T47D (cell line): ENCODE measurements at places on chromosomes 5 and 9.

GRCh38 chr5:172635038-172635437, 6.0 kb upstream of the NEURL1B start:
- no peak for DNase-seq

GRCh38 chr5:39713250-39713916, 288.6 kb upstream of the DAB2 start:
- no peak for DNase-seq

DNA sequence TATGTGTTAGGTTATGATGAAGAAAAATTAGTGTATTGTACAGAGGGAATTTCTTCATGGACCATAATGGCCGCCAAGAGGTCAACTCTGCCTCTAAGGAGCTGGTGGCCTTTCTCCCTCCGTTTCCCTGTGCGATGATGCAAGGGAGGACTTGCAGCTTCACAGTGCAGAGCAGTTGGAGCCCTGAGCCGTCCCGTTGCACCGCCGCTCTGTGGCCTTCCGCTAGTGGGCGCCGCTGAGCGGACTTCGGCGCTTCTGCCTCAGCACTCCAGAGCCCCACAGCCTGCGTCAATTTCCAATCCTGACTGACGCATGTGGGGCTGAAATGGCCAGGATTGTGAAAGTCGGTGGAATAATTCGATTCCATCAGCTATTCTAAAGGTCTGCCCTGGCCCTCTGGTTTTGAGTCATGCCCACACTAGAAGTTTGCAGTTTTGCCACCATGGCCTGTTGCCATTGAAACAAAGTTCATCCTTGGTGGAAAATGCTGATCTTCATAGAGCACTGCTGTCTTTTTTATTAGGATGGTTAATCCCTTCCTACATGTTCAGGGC, 22.7 kb upstream of the LECT2 start:
- no peak for DNase-seq

DNA sequence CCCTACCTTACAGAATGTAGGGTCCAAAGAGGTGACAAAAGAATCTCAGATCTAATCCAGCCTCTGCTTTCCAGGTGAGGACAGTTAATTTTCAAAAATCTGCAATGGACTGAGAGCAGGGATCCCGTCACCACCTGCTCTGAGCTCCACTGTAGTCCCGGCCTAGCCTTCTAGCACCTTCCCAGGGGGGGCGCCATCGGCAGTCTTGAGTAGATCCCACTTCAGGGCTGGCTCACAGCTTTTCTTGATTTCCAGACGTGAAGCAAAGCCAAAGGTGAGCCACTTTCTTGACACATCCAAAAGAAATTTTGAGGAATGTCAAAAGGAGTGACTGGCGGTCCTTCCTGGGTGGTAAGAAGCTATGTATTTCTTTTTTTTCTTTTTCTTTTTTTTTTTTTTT, 114.1 kb downstream of the SYK start:
- DNase-seq: no peak

GRCh38 chr5:54520940-54521339, 3.4 kb downstream of the SNX18 start:
- DNase-seq: no peak
